8988T (cell line): ENCODE measurements at places on chromosomes 3 and 15.

DNA sequence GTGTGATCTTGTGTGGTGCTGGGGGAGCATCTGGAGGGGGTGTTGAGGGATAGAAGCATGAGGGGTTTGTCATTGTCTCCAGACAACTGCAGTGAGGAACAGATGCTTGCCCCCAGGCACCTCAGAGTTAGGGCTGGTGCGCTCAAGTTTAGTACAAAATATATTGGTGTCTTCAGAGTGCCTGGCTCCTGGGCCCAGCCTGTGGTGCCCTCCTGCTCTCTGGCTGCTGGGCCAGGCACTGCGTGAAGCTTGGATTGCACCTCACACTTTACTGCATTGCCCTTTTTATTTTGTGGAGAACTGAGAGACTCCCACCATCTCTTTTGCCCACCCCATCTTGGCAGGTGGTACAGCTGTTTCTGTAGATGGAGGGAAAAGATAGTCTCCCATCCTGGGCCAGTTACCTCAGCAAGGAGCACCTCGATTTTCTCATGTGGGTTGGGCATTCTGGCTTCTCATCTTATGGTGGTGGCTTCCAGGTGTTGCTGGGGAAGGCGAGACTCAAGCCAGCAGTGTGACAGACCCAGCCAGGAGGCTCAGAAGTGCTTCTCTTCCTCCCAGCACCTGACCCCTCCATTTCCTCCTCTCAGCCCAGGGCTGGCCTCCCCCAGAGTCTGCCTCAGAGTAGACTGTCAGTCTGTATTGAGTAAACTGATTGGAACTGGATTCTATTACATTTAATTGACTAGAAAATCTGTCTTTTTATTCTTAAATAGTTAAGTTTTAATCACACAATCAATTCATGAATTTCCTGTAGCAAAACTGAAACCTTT is 140.5 kb downstream of the DNAJB8 start:
- DNase-seq, result no peak

DNA sequence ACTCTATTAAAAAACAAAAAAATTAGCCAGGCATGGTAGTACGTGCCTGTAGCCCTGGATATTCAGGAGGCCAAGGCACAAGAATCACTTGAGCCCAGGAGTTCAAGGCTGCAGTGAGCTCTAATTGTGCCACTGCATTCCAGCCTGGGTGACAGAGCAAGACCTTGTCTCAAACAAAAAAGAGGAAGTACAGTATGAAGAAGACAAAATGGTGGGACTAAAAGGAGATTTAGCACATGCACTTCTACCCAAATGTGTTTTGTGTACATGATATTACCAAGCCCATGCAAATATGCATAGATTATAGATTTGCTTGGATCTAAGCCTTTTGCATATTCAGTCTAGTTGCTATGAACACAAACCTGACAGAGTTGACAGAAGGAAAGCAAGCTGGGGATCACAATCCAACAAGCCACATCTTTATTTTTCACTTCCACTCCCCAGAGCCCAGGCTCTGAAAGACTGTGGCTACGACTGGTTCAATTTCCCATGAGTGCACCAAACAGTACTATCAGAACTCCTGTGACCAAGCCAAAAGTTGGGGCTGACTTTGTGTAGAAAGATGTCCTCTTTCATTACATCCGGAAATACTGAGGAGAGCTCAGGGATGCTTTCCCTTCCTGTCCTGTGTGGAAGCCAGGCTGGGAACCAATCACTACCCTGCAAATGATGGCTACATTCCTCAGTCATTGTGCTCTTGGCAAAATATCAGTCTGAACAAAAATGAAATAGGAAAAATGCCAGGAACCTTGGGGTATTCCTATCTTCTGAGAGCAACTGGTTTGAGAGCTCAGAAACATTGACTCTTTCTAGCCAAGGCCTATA is 49.4 kb downstream of the TGM4 start:
- no peak for DNase-seq

GRCh38 chr3:64354956-64355355 is 129.7 kb upstream of the PRICKLE2 start:
- no peak for DNase-seq

DNA sequence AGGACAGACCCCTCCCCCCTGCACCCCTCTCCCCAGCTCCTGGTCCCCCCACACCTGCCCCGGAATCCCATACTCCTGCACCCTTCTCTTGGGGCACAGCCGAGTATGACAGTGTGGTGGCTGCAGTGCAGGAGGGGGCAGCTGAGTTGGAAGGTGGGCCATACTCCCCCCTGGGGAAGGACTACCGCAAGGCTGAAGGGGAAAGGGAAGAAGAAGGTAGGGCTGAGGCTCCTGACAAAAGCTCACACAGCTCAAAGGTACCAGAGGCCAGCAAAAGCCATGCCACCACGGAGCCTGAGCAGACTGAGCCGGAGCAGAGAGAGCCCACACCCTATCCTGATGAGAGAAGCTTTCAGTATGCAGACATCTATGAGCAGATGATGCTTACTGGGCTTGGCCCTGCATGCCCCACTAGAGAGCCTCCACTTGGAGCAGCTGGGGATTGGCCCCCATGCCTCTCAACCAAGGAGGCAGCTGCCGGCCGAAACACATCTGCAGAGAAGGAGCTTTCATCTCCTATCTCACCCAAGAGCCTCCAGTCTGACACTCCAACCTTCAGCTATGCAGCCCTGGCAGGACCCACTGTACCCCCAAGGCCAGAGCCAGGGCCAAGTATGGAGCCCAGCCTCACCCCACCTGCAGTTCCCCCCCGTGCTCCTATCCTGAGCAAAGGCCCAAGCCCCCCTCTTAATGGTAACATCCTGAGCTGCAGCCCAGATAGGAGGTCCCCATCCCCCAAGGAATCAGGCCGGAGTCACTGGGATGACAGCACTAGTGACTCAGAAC is 9.8 kb downstream of the MAP1A start:
- no peak for DNase-seq

DNA sequence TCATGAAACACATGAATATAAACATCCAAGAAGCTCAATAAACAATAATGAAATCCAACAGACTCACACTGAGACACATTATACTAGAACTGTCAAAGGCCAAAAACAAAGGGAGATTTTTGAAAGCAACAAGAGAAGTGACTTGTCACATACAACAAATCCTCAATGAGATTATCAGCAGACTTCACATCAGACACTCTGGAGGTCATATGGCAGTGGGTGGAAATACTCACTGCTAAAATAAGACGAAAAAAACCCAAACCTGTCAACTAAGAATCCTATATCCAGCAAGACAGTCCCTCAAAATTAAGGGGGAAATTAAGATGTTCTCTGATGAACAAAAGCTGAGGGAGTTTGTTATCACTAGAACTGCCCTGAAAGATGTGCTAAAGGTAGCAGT is 125.4 kb upstream of the MELTF start:
- no peak for DNase-seq

- DNase-seq, result no peak
Observed at GRCh38 chr3:11624161-11624560, 19.6 kb downstream of the VGLL4 start.

- no peak for DNase-seq
Observed at GRCh38 chr15:40499931-40500330, 29.1 kb downstream of the CHST14 start.

DNA sequence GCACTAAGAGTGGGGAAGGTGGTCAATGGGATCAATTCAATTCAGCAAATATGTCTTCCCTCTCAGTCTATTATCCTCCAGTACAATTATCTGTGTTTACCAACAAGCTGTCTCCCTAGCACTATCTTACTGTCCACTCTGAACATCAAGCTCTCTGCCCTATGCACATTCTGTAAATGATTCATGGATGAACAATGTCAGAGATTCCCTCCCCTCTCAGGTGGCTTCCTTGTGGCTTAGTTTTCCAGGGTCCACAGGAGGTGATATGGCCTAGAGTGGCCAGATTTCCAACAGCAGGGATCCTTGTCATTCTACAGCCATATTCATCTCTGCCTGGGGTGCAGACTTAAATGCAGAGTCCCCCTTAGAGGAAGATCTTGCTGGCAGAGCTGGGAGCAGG is 225.1 kb downstream of the UACA start:
- DNase-seq, result no peak

DNA sequence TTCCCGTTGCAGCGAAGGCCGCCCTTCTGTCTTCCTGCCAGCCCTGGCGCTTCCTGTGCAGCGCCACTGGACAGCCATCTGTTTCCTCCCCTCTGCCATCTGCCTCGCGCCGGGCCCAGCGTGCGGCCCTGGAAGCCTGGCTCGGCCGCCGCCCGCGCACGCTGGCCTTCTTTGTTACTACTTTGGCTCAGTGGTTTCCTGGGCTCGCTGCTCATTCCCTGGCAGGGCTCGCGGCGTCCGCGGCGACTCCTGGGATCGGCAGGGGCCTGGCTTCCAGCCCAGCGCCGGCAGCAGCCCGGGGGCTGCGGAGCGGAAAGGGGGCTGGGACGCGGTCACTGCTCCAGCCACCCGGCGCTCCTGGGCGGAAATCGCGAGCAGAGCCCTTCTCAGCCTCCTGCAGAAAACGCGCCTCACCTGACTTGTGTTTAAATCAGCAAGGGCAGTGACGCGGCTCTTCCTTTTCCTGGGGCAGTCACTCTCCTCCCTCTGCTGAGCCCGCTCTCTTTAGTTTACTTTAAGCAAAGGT is 10.0 kb downstream of the CMTM7 start:
- DNase-seq, result peak; percentile 50

GRCh38 chr3:189985948-189986347 is 134.7 kb downstream of the P3H2 start:
- no peak for DNase-seq

DNA sequence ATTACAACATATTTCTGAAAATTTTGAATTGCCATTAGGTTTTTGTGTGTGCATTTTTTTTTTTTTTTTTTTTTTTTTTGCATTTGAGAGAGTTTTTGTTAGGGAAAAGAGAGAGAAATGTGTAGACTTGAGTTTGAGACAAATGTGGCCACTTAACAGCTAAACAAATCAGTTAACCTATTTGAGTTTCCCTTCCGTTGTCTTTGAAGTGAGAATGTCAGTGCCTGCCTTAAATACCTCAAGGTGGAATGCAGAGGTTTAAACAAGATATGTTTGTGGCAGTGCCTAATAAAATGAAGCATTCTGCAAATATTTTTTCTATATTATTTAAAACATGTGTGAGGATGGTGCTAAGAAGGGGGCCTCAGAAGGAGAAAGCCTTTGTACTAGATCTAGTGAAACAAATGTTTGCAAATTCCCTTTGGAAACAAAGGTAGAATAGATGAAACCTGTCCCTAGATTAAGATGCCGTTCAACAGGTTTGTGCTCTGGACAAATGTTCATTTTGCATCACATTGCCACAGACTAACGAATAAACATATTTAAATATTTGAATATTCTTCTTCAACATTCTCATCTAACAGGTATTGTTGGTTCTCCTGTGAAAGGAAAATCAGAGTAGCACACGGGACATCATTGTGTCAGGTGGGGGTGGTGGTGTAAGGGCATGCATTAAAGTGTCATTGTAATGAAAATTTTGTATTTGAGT is 80.7 kb downstream of the SATB1 start:
- no peak for DNase-seq

GRCh38 chr3:4990069-4990468 is 10.8 kb downstream of the BHLHE40 start:
- no peak for DNase-seq

- no peak for DNase-seq
Observed at GRCh38 chr3:28699283-28699682, 350.7 kb upstream of the AZI2 start.

DNA sequence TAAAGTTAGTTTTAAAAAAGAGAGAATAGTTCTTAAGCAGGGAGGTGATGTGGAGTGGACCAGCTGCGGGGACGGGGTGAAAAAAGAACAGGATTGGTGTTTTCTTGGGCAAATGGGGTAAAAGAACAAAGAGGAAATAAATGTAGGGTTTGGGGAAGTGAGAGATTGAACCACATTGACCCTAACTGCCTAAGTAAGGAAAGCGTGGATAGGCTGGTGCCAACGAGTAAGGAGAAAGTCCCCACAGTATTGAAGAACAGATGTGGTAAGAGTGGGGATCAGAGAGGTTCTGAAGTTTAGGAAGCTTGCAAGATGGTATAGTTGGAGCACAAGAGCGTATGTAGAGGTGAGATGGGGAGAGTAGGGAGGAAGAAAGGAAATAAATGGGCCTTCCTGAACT is 17.0 kb downstream of the IREB2 start:
- DNase-seq, result no peak

GRCh38 chr3:5071061-5071460 is 51.0 kb upstream of the ARL8B start:
- DNase-seq, result no peak

DNA sequence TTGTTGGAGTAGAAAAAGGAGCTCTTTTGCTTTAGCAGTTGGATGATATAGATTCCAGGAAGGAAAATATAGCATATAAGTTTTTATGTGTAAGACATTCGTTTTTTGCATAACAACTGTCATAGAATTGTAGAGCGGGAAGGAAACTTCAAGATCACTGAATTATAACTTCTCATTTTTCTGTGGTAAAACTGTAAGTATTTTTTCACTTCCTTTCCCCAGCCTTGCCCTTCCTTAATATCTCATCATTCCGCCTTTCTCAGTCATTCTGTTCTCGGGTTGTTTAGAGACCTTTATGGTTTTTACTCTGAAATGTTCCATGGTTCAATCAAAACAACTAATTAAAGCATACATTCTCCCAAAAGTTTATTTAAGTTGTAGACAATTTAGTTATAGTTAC is 1.1 kb downstream of the EAF2 start:
- no peak for DNase-seq

- no peak for DNase-seq
Observed at GRCh38 chr3:160986069-160986468, 119.1 kb downstream of the B3GALNT1 start.

DNA sequence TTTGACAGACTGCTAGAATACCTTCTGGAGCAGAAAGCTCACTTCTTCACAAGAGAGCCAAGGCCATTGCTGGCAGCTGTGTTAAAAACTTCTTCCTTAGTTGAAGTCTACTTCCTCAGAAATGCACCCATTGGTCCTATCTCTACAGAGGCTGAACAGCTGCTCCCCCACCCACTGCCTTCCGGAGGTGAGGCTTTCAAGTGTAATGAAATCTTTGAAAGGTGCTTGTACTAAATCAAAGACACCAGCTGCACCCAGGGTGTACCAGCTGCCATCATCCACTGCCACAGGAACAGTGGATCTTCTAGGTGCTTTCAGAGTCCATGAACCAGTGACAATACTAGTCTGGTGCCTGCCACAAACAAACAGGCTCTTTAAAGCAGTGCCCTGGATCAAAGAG is 26.4 kb upstream of the HERC1 start:
- no peak for DNase-seq

DNA sequence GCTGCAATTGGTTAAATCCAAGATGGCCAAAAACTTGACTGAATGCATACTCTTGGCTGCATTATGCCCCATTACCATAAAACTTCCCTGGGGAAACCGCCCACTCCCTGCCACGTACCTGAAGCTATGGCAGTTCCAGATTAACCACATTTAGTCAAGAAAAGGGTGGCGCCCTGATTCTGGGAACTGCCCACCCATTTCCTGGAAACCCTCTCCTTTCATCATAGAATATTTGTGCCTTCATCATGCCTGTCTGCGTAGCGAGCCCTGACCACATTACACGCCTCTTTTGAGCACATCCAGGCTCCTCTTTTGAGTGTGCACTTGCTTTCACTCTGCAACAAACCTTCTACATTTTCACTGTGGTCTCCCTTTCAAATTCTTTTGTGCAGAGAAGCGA is 5.2 kb downstream of the LINS1 start:
- DNase-seq, result no peak

GRCh38 chr15:69049976-69050375 is 35.5 kb downstream of the NOX5 start:
- no peak for DNase-seq

- no peak for DNase-seq
Observed at GRCh38 chr3:167716920-167717319, 17.8 kb downstream of the PDCD10 start.

- DNase-seq, result no peak
Observed at GRCh38 chr15:69468241-69469121, 15.9 kb downstream of the RPLP1 start.
